Spleen (tissue), 13 donors: ENCODE measurements at places on chromosomes 6 and 20. TPM values are rescaled to one million over a fixed set of nuclear protein-coding genes. Genes with fewer than 3 reads are reported as not detected.

Gene ACTL10
- 3.5 TPM for total RNA-seq

Gene ECT2L
- total RNA-seq: not detected

Gene SLC22A2
- not detected for total RNA-seq

Gene SLC22A7
- total RNA-seq: not detected

DNA sequence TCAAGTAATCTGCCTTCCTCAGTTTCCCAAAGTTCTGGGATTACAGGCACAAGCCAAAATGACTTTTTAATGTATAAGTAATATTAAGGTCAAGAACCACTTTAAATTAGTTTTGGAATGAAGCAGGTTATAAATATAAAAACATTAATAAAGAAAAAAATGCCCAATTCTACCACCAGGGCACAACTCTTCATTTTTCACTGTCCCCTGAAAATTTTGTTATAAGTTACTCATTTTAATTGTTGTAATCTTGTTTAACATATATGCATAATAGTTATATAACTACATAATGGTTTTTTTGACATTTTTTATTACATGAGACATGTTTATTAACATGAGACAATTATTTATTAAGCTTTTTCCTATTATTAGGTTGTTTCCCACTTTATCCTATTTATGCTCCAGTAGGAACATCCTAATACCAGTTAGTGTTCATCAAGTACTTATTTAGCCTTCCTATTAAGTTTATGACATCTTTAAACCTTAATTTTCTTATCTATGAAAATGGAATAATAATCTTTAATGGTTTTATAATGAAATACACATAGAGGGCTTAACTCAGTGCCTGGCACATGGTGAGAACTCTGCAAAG lies 182.1 kb upstream of the SCGN start:
- no peak for DNase-seq
